ENCODE measurements at places on chromosomes 4 and X.

DNA sequence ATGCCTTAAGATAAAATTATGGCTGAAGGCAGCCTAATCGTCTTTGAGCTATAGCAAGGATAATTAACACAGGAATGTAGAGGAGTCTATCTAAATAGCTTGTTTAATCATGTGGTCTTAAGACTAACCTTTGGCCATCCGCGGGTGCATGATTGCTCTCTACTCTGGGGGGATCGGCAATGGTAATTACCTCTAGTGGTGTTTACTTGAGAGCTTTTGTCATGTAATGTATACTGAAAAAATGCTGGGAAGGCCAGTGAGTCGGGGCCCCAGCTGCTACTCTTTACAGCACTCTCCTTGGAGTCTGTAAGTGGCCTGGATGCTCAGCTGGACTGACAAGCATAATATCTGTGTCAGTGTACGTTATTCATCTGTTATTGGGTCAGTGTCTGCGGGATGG, 65.5 kb upstream of the GNPDA2 start:
- no peak for DNase-seq

DNA sequence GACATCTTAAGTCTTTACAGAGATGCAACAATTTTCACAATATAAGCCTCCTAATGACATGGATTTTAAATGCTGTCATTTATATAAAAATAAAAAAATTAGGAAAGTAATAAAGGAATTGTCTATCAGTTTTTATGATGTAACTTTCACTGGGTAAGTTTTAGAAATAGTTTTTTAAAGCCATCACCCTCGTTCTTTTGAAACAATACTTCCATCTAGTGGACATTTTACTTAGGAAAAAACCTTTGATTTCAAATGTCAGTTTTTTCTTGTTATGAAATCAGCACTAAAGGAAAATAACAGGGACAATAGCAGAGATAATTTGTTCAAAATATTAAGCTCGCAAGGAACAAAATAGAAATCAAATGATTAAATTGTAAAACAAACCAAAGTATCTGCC, 24.3 kb upstream of the NDNF start:
- no peak for DNase-seq

DNA sequence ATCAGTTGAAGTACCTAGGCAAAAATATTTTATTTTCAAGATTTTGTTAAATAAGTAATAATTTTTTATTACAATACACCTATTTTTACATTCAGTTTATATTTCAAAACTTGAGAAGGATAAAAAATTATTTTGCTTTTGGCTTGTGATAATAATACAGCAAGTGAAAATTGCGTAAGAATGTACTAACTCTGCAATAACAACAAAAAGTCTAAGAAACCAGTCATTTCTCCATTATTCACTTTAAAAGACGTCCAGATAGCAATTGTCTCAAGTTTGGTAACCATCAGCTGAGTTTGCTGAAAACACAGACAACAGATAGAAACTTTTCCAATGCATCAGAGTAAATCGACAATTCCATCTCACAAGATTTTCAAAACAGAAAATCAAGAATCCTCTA, 12.1 kb downstream of the CXCL8 start:
- DNase-seq = no peak

GRCh38 chr4:107693132-107693531, 26.9 kb downstream of the PAPSS1 start:
- no peak for DNase-seq

DNA sequence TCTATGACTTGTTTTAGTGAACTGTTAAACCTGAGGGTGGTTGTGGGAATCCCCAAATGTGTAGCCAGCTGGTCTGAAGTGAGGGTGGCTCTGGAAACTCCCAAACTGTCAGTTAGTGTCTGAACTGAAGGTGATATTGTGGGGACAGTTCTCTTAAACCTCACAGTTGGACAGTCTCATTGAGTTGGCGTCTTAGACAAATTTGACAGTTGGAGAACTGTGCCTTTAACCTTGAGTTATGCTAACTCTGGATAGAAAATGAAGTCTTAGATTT, 20.7 kb upstream of the CTSO start:
- DNase-seq = no peak

GRCh38 chrX:9482408-9482807, 17.6 kb downstream of the TBL1X start:
- DNase-seq = no peak

GRCh38 chr4:185395238-185395955, at the start of gene LRP2BP:
Gene LRP2BP (minus strand): TSS chr4:185395924. CDS start chr4:185378186, 17,738 bp downstream.
- no peak for DNase-seq

- DNase-seq = no peak
These were observed 2.2 kb downstream of the AR start for GRCh38 chrX:67545893-67546495.

DNA sequence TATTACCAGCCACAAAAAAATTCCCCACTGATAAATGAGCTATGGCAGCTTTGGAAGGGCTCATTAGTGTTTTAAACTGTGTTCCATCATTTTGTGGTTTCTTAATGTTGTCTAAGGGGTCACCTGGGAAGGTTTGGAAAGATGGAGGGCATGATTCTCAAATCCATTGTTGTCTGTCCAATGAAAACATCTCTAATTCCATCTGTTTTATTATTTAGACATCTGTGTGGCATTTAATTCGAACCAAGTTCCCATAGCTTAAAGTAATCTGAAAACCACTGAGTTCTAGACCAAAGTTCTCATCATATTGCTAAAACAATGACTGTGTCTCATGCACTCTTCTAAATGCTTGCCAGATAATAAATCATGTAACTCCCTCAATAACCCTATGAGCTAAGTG, 103.8 kb upstream of the PPP3CA start:
- DNase-seq = no peak

- DNase-seq = no peak
These were observed 62.8 kb downstream of the NUDT10 start for GRCh38 chrX:51395480-51395809.

GRCh38 chrX:147847999-147848398, 63.7 kb upstream of the FMR1 start:
- no peak for DNase-seq

- DNase-seq = no peak
These were observed 3.4 kb downstream of the UGT2B17 start for GRCh38 chr4:68572653-68573170.

DNA sequence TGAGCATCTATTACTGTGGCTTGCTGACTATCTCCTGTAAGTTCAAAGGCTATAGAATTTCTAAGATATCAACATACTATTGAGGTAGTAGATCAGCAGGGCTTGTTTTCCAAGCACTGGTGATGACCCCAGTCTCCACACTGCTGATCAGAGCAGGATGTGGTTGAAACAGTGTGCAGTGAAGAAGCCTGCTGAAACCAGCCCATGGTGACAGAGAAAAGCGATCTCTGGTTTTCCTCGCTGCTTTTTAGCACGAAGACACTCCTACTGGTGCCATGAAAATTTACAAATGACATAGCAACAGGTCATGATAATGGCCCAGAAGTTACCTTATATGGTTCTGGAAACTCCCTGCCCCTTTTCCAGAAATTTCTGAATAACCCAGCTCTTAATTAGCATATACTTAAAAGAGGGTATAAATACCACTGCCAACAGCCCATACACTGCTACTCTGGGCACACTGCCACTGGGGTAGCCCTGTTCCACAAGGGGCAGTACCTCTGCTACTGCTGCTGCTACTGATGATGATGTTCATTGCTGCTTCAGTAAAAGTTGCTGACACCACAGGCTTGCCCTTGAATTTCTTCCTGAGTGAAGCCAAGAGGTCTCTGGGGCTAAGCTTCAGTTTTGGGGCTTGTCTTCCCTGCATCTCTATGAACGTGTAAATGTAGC, 1689.5 kb upstream of the PCDH10 start:
- DNase-seq = no peak

DNA sequence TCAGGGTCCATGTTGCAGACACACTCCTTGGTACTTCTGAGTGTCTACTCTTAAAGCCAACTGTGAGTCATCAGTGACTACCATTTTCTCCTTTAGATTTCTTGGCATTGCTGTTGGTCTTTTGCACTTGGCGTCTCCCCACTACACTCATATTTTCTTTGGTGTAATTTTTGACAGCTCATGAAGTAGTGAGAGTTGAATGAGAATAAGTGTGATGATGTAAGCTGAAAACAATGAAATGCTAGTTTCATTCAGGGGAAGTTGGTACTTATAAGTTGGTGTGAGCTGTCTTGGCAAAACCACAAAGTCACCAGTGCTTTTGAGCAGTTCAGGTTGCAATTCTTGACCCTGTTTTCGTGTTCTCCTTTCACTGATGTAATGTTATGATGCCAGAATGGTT, 142.9 kb upstream of the ARX start:
- no peak for DNase-seq

DNA sequence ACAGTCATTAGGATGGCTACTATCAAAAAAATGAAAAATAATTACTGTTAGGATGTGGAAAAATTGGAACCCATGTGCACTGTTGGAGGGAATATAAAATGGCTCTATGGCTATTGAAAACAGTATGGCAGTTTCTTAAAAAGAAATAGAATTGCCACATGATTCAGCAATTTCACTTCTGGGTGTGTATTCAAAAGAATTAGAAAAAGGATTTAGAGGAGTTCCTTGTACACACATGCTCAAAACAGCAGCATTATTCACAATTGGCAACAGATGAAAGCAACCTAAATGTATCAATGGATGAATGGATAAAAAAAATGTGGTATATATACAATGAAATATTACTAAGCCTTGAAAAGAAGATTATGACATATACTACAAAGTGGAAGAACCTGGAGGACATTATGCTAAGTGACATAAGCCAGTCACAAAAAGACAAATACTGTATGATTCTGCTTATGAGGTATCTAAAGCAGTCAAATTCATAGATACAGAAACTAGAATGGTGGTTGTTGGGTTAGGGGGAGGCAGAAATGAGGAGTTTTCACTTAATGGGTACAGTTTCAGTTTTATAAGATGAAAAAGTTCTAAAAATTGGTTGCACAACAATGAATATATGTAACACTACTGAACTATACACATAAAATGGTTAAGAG, 123.2 kb downstream of the ELOVL6 start:
- DNase-seq = no peak

DNA sequence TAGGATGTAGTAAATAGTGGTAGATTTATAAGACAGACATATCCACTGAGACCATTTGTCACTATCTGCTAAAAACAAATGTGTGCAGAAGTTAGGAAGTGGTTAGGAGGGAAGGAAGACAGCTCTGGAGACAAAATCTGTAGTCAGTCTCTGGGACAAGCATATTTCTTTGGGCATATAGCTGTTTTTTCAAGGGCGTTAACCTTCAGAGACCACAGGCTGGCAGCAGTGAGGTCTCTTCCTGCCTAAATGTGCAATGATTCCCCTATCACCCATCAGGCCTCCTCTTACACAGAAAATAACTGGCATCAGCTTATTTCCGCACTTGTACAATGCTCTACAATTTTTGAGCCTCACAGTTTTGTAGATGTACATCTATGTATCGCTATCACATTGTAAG, 6.5 kb downstream of the TMEM150C start:
- DNase-seq = no peak

DNA sequence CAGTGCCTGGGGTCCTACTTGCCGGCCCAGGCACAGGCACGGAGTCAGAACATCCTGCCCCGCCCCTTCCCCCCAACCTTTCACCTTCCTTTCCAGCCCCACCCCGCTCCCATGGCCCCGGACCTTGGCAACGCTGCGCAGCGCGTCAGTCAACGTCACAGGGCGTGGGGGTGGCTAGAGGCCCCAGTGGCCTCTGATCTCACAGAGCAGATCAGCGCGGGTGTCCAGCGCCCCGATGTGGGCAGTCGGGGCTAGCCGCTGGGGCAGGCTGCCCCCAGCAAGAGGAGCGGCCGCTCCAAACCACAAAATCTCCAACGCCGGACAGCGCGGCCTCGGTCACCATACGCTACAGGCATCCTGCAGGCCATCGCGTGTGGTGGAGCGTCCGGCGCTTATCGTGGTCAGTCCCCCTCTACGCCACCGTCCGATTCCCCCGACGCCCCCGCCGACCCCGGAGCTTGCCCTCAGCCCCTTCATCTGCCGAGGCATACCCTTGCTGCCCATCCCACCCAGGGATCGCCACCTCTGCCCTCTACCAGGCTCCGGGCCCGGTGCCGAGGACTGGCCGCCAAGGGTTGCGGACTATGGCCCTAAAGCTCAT, 69.6 kb upstream of the APOOL start:
- DNase-seq = no peak

DNA sequence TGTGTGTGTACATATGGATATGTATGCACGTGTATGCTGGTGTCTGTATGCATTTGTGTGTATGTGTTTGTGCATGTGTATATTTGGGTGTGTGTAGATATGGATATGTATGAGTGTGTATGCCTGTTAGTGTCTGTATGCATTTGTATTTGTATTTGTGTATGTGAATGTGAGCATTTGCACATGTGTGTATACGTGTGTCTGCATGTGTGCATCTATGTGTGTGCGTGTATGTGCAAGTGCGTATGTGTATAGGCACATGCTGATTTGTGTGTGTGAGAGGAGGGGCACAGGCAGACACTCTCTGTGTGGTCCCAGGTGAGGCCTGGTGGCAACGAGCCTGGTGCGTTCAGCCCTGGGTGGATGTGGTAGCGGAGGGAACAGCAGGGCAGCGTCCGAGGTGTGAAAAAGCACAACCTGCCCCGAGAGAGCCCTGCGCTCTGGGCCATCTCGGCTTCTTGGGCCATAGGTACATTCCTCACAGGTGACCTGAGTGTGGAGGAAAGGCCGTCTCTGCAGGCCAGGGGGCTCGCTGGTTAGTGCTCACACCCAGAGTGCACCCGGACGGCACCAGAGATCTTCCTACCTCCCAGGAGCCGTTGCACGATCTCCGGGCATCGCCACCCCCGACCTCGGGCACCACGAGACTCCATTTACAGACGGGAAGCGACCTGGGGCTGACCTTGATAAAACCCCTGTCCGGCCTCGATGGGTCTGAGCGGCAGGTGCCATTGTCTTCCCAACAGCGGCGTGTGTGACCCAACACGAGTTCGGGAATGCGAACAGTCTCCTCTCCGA, 45.0 kb downstream of the ASMT start:
- no peak for DNase-seq

GRCh38 chr4:84673475-84674240, 90.7 kb downstream of the CDS1 start:
- no peak for DNase-seq

DNA sequence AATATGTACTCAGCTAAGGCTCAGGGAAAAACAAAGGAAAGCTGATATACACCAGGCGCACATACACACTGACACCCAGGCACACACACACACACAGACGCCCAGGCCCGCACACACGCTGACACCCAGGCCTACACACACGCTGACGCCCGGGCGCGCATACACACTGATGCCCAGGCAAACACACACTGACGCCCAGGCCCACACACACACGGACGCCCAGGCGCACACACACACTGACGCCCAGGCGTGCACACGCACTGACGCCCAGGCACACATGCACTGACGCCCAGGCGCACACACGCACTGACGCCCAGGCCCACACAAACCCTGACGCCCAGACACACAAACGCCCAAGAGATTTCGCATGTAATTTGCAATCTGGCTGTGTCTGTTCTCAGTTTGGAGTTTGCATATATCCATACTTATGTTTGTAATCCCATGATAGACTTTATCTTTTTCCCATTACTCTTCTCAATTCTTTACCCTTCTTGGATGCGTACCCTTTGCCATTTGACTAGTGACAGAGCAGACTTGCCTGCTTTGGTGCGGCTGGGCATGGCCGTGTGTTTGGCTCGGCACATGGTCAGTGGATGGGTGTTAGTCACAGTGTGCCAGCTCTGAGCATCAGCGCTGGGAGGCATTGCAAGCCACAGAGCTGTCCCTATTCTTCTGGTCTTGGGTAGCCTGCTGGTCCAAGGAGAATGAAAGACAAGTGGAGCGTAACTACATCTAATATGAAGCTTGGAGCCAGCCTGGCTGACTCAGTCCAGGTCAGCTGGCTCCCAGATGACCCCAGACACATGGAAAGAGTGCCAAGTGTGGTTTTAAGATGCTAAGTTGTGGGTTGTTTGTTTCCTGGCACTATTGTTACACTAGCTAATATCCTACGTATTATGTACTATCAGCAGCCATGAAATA, 632.4 kb upstream of the ZFP42 start:
- no peak for DNase-seq
